Naive B cell (primary cell): ENCODE measurements at places on chromosomes 5 and 9. TPM values are rescaled to one million over a fixed set of nuclear protein-coding genes. Genes with fewer than 3 reads are reported as not detected.

DNA sequence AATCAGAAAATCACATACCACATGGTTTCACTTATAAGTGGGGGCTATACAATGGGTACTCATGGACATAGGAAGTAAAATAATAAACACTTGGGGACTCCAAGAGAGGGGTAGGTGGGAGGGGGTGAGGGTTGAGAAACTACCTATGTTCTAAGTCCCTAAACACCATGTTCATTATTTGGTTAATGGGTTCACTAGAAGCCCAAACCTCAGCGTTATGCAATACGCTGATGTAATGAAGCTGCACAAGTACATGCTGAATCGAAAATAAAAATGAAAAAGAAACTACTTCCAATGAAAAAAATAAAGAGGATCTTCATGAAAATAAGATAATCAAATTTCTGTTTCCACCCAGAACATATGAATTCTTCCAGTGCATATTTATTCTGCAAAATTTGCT lies 208.5 kb downstream of the TMEM161B start:
- DNase-seq, result no peak
- peaks cover 9% of the 10 kb centered on the region for H3K36me3 ChIP-seq
- no peak overlapping the region for H3K27ac ChIP-seq
- H3K27me3 ChIP-seq, result no peaks in the 10 kb centered on the region
- no peaks in the 10 kb centered on the region for H3K4me1 ChIP-seq

CCDC183 gene
- polyA plus RNA-seq, result not detected

- H3K4me3 ChIP-seq, result no peak overlapping the region
- no peak for DNase-seq
- no peak overlapping the region for H3K27ac ChIP-seq
These were observed 3.5 kb downstream of the PRUNE2 start for GRCh38 chr9:76902395-76902794.

DNA sequence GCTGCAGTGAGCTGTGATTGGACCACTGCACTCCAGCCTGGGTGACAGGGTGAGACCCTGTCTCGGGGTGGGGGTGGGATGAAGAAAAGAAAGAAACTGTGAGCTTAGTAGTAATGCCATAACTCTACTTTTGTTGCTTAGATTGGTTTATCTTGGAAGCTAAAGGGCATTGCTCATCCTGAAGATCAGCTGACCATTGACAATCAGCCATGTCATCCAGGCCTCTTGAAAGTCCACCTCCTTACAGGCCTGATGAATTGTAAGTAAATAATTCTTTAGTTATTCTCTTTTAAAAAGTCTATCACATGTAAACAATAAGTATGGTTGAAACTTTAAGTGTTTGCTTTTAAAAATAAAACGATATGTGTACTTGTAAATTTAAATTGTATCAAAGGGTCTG lies 11.4 kb downstream of the OCLN start:
- no peaks in the 10 kb centered on the region for H3K4me1 ChIP-seq
- no peak overlapping the region for H3K27ac ChIP-seq
- DNase-seq, result no peak

- no peak for DNase-seq
- H3K4me3 ChIP-seq, result no peak overlapping the region
- no peaks in the 10 kb centered on the region for H3K27me3 ChIP-seq
- peaks cover 30% of the 10 kb centered on the region for H3K36me3 ChIP-seq
- H3K4me1 ChIP-seq, result peaks cover 43% of the 10 kb centered on the region
These were observed 26.2 kb downstream of the RAD23B start for GRCh38 chr9:107309271-107309670.

- H3K27ac ChIP-seq, result no peak overlapping the region
- H3K27me3 ChIP-seq, result no peaks in the 10 kb centered on the region
- peaks cover 8% of the 10 kb centered on the region for H3K36me3 ChIP-seq
- no peak overlapping the region for H3K4me3 ChIP-seq
These were observed 237.4 kb upstream of the PTGER4 start for GRCh38 chr5:40442346-40442745.

SPATA31E1 gene
- polyA plus RNA-seq, result not detected

DNA sequence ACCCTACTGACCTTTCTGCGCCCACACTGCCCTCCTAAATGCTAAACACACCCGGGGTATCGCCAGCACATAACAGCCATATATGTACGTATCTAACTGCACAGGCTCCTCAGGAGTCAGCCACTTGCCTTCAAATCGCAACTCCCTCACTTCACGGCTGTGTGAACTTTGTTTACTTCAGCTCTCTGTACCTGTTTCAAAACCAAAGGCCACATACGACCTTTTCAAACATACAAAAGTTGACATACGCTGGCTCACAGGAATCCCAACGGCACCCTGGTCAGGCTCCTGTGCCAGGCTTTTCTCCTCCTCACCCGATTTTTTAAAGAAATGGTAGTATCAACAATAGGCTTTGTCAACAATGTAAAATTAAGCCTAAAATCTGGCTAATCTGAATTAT lies 39.0 kb upstream of the ZNF622 start:
- H3K27ac ChIP-seq, result no peak overlapping the region
- DNase-seq, result no peak
- peaks cover 7% of the 10 kb centered on the region for H3K4me1 ChIP-seq
- no peaks in the 10 kb centered on the region for H3K27me3 ChIP-seq
- H3K4me3 ChIP-seq, result no peak overlapping the region

- no peak for DNase-seq
- H3K4me1 ChIP-seq, result no peaks in the 10 kb centered on the region
- no peak overlapping the region for H3K27ac ChIP-seq
- no peaks in the 10 kb centered on the region for H3K36me3 ChIP-seq
These were observed 21.6 kb downstream of the PAEP start for GRCh38 chr9:135582966-135583687.

DNA sequence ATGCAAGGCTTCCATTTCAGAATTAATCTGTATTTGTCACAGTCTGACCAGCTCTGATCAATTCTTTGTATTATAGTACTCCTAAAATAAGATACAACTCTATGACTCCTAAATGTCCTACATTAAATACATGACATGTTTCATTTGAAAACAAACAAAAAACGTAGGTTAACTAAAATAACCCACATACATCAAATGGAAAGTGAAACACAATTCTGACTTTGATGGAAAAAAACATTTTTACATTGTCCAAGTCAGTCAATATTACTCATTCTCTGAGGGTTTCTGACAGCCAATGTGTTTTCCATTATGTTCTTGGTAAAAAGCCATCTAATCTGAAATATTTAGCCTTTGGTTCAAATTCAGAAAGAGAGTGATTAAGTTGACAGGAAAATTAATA lies 8.7 kb downstream of the HMGCS1 start:
- H3K27me3 ChIP-seq, result no peaks in the 10 kb centered on the region
- peaks cover 29% of the 10 kb centered on the region for H3K4me1 ChIP-seq
- H3K36me3 ChIP-seq, result no peaks in the 10 kb centered on the region
- no peak for DNase-seq
- no peak overlapping the region for H3K27ac ChIP-seq

DNA sequence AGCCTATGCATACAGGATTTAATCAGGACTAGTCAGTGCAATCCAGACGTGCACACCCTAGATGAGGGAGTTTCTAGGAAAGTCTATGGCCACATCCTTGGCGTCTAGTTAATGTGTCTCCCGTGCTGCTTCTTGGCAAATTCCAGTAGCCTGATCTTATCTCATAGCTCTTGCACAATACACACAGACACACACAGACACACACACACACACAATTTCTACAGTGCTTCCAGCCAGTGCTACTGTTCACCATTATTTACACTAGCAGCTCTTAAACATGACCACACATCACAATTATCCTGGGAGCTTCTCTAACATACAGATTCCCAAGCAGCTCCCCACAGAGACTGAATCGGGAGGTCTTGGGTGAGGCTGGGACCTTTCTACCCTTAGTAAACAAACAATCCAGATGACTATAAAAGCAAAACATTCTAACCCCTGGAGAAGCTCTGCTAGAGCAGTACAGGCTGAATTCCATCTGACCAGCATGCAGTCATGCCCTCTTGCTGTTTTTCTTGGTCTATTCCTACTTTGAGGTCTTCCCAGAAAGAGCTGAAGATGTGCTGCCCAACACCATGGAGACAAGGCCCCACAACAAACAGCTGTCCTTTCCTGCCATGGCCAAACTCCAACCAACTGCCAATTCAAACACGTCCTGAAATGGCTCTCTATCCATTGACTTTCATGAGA lies 236.6 kb downstream of the DEPDC1B start:
- H3K36me3 ChIP-seq, result peaks cover under 1% of the 10 kb centered on the region
- H3K27ac ChIP-seq, result no peak overlapping the region
- no peaks in the 10 kb centered on the region for H3K27me3 ChIP-seq
- DNase-seq, result no peak
- H3K4me3 ChIP-seq, result no peak overlapping the region

BARX1 gene
- polyA plus RNA-seq, result not detected

C5orf46 gene
- polyA plus RNA-seq, result not detected
